COLO829 (cell line): ENCODE measurements at places on chromosomes 12 and 14.

GRCh38 chr12:76830436-76830835, 48.4 kb downstream of the CSRP2 start:
- no peak for DNase-seq

DNA sequence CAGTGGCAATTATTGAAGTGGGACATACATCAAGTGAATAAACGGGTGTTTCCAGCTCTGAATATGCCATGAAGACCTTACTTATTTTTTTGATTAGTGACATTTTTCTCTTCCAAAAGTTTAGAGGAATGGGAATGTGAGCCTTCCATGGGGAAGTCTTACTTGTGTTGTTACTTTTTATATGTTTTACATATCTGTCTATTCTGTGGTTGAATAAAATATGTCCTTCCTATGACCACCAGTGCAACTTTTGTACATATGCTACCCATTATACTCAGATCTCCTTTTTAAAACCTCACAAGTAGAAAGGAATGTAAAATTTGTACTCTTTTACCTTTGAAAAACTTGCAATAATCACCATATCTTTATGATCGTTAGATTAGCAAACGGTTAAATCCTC, 132.7 kb downstream of the MSRB3 start:
- no peak for DNase-seq

DNA sequence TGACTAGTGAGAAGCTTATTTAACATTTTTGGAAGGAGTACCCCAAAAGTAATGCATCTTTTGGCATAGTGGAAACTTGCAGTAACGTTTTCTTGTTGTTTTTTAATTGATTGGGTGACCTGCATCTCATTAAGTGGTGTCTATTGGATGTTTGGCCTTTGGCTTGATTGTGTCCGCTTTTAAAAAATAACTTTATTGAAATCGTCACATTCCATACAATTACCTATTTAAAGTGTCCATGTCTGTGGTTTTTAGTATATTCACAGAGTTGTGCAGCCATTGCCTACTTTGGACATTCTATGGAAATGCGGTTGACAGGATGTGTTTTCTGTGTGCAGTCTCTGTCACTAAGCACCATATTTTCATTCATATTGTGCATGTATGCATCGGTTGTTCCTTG, 46.3 kb downstream of the TRAF3 start:
- DNase-seq, result no peak

GRCh38 chr14:89348722-89349121, 68.3 kb downstream of the FOXN3 start:
- DNase-seq, result no peak

DNA sequence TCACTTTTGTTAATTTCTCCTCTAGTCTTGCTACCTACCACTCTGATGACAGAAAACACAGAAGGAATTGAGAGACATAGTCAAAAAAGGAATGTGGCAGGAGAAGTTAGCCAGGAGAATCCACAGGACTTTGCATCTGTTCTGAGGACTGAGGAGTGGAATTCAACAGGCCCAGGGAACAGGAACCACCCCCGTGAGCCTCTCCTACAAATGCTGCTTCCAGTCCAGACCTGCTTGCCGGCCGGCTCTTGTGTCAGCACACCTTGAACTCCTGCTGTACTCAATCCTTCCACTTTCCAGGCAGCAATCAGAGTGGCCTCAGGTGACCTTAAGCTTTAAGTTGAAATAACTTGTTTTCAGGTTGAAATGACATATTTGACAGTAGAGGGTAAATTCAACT, 903.1 kb downstream of the BCL11B start:
- DNase-seq, result no peak
